HFFc6 (cell line): ENCODE measurements at places on chromosomes 2 and 18. TPM values are rescaled to one million over a fixed set of nuclear protein-coding genes. Genes with fewer than 3 reads are reported as not detected.

DNA sequence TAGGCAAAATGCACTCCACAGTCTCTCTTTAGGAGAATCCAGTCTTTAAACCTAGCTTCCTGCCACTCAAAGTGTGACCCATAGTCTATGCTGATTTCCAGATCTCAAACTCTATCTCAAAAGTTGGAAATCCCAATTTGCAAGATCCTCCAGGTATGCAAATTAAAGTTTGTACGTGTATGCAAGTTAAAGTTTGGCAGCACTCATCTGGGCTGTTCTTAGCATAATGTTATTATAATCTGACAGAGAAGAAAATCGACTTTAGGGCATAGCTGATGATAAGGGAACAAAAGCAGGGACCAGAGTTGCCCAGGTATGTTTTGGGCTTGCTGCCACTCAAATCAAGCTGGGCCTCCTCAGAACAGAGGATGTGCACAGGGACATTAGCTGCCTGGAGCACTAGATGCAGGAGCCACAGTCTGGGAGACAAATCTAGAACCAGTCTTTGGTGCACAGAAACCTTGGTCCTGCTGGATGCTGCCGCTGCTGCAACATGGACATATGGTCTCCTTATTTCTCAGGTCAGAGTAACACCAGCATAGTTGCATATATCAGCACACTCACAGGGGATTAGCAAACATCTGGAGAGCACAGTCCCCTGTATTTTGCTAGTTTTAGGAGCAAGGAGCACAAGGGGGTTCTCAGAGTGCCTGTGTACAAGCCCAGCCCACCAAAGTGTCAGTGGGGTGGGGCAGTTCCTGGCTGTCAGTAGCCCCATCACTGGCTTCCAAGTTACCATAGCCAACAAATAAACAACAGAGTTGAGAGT, 242.6 kb downstream of the TTC32 start:
- DNase-seq: no peak

The DHRS9 gene
- not detected in 2 replicates for total RNA-seq

The METAP1D gene
- 5.4 and 6.8 TPM in 2 replicates for total RNA-seq

The SDC1 gene
- total RNA-seq: 89.7 to 141 TPM (median 105 TPM) in 3 replicates

DNA sequence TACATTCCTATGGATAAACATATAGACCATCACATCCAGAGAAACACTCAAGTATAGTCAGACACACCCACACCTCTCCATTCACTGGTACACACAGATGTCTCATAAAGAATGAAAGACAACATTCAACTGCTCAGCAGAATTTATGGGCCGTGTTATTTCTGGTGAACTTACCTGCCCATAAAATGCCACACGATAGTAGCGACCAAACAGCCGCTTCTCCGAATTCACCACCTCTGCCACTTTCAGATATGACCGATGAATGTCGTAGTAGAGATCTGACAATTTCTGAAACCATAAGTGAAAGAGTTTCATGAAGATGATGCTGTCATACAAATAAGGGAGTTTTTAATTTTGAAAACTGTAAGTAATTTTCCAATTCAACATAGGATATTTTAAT, 70.7 kb upstream of the CCDC195 start:
- DNase-seq: no peak

GRCh38 chr2:58131191-58132011, 84.8 kb downstream of the VRK2 start:
- DNase-seq: no peak

DNA sequence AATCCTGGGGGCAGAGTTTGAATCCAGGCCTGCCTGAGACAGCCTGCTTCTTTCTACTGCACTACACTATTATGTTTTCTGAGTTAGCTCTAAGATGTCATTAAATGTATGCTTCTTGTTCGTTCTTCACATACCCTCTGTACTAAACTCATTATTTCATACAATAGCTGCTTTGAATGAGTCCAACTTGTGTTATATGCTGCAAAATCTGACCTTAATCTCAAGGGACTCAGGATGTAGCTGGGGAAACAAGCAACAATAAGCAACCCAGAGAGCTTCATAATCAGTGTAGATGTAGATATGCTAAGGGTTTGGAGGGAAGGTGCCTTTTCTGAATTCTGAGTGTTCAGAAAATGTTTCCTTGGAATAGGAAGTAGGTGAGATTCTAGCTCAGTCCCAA, 14.4 kb downstream of the FMNL2 start:
- no peak for DNase-seq
